ENCODE measurements at places on chromosomes 5 and 9. TPM values are rescaled to one million over a fixed set of nuclear protein-coding genes. Genes with fewer than 3 reads are reported as not detected.

ERGIC1 gene
- total RNA-seq: 257 TPM

BARHL1 gene
- not detected for total RNA-seq

DNM1 gene
- 14.2 TPM for total RNA-seq

IL4 gene
- total RNA-seq: not detected

KIF12 gene
- not detected for total RNA-seq

EIF4E1B gene
- total RNA-seq: not detected

ACTL7A gene
- not detected for total RNA-seq

TAF11L5 gene
- not detected for total RNA-seq

FBP2 gene
- total RNA-seq: not detected

SLC9A3 gene
- 0.65 TPM for total RNA-seq

SOWAHA gene
- not detected for total RNA-seq

IRX2 gene
- total RNA-seq: not detected

GABRA6 gene
- not detected for total RNA-seq

THBS4 gene
- 0.30 TPM for total RNA-seq

GCNT4 gene
- 0.23 TPM for total RNA-seq

LECT2 gene
- not detected for total RNA-seq

AIF1L gene
- 0.30 TPM for total RNA-seq

FCN2 gene
- total RNA-seq: not detected

FOXD4L3 gene
- not detected for total RNA-seq

FGF1 gene
- 3.3 TPM for total RNA-seq

MSMP gene
- total RNA-seq: 0.30 TPM

GTF2H2C gene
- total RNA-seq: 28.8 TPM

TNC gene
- 206 TPM for total RNA-seq

CTSL gene
- total RNA-seq: 349 TPM

CXCL14 gene
- total RNA-seq: 0.97 TPM

PCDH1 gene
- total RNA-seq: 0.60 TPM

MYORG gene
- 0.89 TPM for total RNA-seq
